WTC11 (cell line): ENCODE measurements at places on chromosomes 4 and X. TPM values are rescaled to one million over a fixed set of nuclear protein-coding genes. Genes with fewer than 3 reads are reported as not detected.

- peaks cover 7% of the 10 kb centered on the region; the same call in 1 of the 2 replicates for H3K4me1 ChIP-seq
- no peak for DNase-seq
- no peaks in the 10 kb centered on the region for H3K27me3 ChIP-seq
- H3K27ac ChIP-seq, result no peak overlapping the region
These were observed 88.3 kb downstream of the CC2D2A start for GRCh38 chr4:15557786-15558550.

DNA sequence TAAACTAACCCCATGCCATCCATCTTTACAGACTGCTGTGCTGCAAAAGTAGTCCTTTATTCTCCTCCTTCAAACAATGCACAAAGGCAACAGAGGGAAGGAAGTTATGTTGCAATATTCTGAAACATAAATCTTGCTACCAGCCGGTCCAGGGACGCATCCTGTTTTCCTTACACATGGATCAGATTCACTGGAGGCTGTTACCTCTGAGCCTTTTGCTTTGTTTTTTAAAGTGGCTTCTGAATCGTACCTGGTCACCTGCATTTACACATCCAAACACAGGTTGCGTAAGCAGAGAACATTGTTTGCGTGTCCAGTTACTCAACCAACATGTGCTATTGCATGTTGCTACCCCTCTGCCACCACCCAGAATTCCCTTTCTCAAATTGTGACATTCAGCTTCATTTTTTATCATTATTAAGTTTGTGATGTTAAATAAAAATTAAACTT is 8.8 kb downstream of the PPARGC1A start:
- H3K36me3 ChIP-seq, result no peaks in the 10 kb centered on the region
- no peak overlapping the region; the same call in 1 of the 2 replicates for H3K27ac ChIP-seq
- no peak for DNase-seq

DNA sequence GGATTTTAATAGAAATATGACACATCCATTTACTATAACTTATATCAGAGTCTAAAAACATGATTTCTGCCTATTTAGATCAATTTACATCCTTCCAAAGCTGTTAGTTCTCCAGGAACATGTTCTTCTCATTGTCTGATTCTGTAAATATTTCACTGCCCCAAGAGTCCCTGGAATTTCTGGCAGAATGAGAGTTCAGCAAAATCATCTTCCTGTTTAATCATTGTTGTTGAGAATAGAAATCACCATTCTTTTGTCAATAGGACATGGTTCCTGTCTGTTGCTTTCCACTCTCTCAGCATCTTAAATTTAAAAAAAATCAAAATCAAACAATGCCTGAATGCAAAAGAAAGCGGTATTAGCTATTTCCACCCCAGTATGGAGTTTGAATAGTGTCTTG is 172.8 kb upstream of the FRMPD4 start:
- H3K27me3 ChIP-seq, result no peaks in the 10 kb centered on the region; the same call in 1 of the 2 replicates
- no peak for DNase-seq
- H3K4me1 ChIP-seq, result peaks cover 4% of the 10 kb centered on the region; the same call in 1 of the 2 replicates
- H3K4me3 ChIP-seq, result no peak overlapping the region
- no peaks in the 10 kb centered on the region for H3K36me3 ChIP-seq

- no peaks in the 10 kb centered on the region for H3K36me3 ChIP-seq
- peaks cover 35% of the 10 kb centered on the region for H3K4me1 ChIP-seq
- no peaks in the 10 kb centered on the region for H3K27me3 ChIP-seq
These were observed 11.5 kb downstream of the FBXW7 start for GRCh38 chr4:152524427-152524826.

DNA sequence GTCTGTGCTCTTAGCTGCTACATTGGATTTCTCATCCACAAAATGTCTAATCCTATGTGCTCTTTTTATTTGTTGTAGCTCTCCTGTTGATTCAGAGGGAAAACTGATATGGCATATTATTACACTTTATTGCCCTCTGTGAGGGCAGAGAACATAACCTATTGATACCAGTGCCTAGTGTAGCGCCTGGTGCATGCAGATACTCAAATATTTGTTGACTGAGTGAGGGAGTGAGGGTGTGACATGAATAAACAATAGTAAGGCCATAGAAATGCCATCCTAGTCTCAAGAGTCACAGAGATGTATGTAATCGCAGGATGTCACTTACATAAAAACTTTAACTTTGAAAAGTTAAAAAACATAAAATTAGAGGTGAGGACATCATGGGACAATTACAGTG is 159.1 kb downstream of the SHROOM3 start:
- H3K27ac ChIP-seq, result peak overlapping the region; percentile 82
- peaks cover 39% of the 10 kb centered on the region for H3K4me1 ChIP-seq
- H3K4me3 ChIP-seq, result no peak overlapping the region
- H3K36me3 ChIP-seq, result peaks cover 3% of the 10 kb centered on the region; the same call in 1 of the 2 replicates
- H3K27me3 ChIP-seq, result no peaks in the 10 kb centered on the region

GRCh38 chrX:118496763-118497079 is 1.1 kb downstream of the DOCK11 start:
- no peak for DNase-seq
- no peak overlapping the region for H3K27ac ChIP-seq
- no peaks in the 10 kb centered on the region for H3K36me3 ChIP-seq
- peaks cover 30% of the 10 kb centered on the region for H3K4me1 ChIP-seq
- H3K4me3 ChIP-seq, result peak overlapping the region; percentile 84

DNA sequence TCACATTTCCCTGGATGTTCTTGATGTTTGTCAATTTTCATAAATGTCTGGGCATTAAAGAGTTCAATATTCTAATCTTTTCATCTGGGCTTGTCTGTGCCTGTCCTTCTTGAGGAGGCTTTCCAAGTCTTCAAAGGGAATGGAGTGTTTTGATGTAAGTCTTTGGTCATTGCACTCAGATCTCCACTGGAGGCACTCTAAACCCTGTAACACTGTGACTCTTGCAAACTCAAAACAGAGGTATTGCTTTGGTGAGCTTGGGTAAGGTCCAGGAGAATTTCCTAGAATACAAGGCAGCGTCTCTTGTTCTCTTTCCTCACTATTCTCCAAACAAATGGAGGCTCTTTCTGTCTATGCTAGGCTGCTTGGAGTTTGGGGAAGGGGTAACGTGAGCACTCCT is 1118.1 kb upstream of the PABPC4L start:
- no peak for DNase-seq
- H3K4me3 ChIP-seq, result no peak overlapping the region
- H3K4me1 ChIP-seq, result peaks cover 3% of the 10 kb centered on the region
- no peaks in the 10 kb centered on the region for H3K27me3 ChIP-seq
- H3K27ac ChIP-seq, result no peak overlapping the region

GRCh38 chr4:70360460-70360859 is at the start of gene SMR3A:
SMR3A (plus strand) TSS chr4:70360760; CDS start chr4:70362116, 1,356 bp downstream.
- H3K27me3 ChIP-seq, result no peaks in the 10 kb centered on the region
- no peak for DNase-seq
- H3K4me1 ChIP-seq, result 0 out of 2 replicates have a peak, but pooled peaks cover 4% of the 10 kb centered on the region
- H3K36me3 ChIP-seq, result no peaks in the 10 kb centered on the region
- no peak within 1 kb of the TSS for H3K27ac ChIP-seq

DNA sequence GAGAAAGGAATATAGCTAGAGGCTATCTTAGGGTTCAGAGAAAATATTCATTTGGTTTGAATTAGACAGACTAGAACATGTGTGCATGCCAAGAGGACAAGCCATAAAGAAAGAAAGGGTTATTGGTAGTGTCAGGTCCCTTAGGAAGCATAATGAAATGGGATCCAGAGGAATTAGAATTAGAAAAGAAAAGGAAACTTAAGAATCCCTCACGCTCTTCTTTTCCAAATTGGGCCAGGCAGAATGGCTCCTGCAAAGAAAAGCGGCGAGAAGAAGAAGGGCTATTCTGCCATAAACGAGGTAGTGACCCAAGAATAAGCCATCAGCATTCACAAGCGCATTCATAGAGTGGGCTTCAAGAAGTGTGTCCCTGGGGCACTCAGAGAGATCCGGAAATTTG is 4.9 kb upstream of the ABCG2 start:
- peaks cover 10% of the 10 kb centered on the region for H3K36me3 ChIP-seq
- peak overlapping the region; percentile 28; the same call in 1 of the 2 replicates for H3K27ac ChIP-seq

- H3K27ac ChIP-seq, result no peak within 1 kb of the TSS
- peak within 1 kb of the TSS; percentile 76 for H3K4me3 ChIP-seq
- peaks cover 13% of the 10 kb centered on the region for H3K4me1 ChIP-seq
These were observed at the start of gene CCNQ for GRCh38 chrX:153598541-153599191. CCNQ (minus strand) TSS chrX:153599139; CDS start chrX:153599073, 66 bp downstream.

GRCh38 chrX:55451990-55452832 is at the start of gene MAGEH1:
MAGEH1 (plus strand) TSS chrX:55452127; CDS start chrX:55452375, 248 bp downstream.
- H3K36me3 ChIP-seq, result no peaks in the 10 kb centered on the region
- peak; percentile 54 for DNase-seq
- no peak within 1 kb of the TSS for H3K27ac ChIP-seq
- peaks cover 2% of the 10 kb centered on the region; the same call in 1 of the 2 replicates for H3K27me3 ChIP-seq

- H3K36me3 ChIP-seq, result peaks cover 3% of the 10 kb centered on the region; the same call in 1 of the 2 replicates
- peak overlapping the region; percentile 75 for H3K4me3 ChIP-seq
- peaks cover 26% of the 10 kb centered on the region for H3K4me1 ChIP-seq
- peaks cover 29% of the 10 kb centered on the region for H3K27me3 ChIP-seq
- peak overlapping the region; percentile 38; the same call in 1 of the 2 replicates for H3K27ac ChIP-seq
These were observed 376 bp downstream of the ABCG2 start for GRCh38 chr4:88158038-88158488.

DNA sequence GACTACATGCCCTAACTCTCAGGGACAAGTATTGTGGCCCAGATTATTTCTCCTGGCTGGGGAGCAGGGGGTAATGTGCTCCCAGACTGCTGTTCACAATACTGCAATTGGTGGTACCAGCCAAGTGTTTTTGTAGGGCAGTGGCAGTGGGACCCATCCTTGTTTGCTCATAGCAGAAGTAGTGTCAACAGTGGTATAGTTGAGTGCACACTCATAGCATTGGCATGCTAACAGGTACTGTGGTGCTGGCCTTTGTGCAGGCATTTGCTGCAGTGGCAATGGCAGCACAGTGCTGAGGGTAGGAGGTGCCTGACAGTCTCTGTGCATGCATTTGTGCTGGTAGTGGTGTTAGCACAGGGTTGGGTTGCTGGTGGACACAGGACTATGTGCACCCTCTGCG is 995.0 kb downstream of the SH3BGRL start:
- DNase-seq, result no peak
- no peaks in the 10 kb centered on the region for H3K27me3 ChIP-seq
- H3K27ac ChIP-seq, result no peak overlapping the region
- no peak overlapping the region for H3K4me3 ChIP-seq
- H3K4me1 ChIP-seq, result no peaks in the 10 kb centered on the region
- 0 out of 2 replicates have a peak, but pooled peaks cover 4% of the 10 kb centered on the region for H3K36me3 ChIP-seq

DNA sequence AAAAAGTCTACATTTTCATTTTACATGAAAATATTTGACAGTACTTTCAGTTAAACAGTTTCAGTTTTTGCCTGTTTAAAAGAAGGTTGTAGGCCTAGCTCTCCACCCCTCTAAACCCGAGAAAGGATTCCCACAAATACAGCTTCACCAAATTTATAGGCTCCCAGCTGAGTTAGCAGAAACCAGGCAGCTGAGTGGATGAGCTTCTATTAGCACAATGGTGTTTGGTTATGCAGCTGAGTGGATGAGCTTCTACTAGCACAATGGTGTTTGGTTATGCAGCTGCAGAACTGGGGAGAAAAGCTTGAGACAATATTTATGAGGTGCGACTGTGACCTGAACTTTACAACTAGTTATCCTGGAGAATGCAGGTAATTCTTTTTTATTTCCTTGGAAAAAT is 36.6 kb upstream of the PAQR3 start:
- H3K27ac ChIP-seq, result no peak overlapping the region
- H3K27me3 ChIP-seq, result no peaks in the 10 kb centered on the region; the same call in 1 of the 2 replicates
- H3K36me3 ChIP-seq, result no peaks in the 10 kb centered on the region
- DNase-seq, result no peak
- H3K4me3 ChIP-seq, result no peak overlapping the region

DNA sequence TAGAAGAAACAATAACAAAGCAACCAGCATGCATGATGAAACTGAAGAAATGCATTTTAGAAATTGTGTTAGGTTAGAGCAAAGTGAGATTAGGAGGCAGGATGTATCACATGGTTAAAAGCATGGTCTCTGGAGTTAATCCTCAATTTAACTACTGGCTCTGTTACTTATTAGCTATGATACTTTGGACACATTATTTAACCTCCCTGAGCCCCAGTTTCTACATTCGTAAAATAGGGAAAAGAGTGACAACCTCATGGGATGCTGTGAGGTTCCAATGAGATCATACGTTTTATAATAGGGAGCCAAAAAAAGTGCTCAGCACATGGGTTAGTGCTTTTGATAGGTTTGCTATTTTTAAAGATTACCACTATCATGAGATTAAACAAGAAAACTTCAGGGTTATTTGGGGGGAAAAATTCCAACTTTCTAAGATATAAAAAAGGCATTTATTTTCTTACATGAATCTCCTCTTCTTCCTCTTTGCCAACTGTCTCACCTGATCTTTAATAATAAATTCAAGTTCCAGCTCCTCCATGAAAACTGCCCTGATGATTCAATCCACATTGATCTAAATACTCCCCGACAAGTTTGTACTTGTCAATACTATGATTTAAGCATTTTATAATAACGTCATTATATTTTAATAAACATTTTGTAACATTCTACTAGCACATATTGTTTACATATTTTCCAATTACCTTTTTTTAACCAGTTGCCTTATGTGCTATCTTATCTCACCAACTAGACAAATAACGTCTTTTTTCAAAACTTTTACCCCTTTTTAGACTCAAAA is 4.6 kb downstream of the SEC31A start:
- H3K4me1 ChIP-seq, result peaks cover 17% of the 10 kb centered on the region
- no peak overlapping the region for H3K4me3 ChIP-seq
- no peaks in the 10 kb centered on the region for H3K27me3 ChIP-seq
- no peak for DNase-seq
- peaks cover 4% of the 10 kb centered on the region for H3K36me3 ChIP-seq
- H3K27ac ChIP-seq, result no peak overlapping the region

DNA sequence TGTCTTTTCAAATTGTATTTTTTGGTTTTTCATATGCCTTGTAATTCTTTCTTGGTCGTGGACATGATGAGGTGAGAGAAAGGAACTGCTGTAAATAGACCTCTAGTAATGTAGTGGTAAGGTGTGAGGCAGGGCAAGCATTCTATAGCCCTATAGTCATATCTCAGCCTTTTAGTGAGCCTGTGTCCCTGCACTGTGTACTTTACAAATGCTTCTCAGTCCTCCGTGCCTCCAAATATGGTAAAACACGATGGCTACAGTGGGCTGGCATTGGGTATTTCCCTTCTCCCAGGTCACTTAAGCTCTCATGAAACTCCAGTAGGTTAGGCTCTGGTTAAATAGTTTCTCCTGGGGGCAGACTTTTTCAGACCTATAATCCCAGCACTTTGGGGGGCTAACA is 57.9 kb upstream of the PLS3 start:
- no peaks in the 10 kb centered on the region for H3K36me3 ChIP-seq
- peaks cover 11% of the 10 kb centered on the region for H3K4me1 ChIP-seq
- DNase-seq, result no peak
- H3K27me3 ChIP-seq, result peaks cover 2% of the 10 kb centered on the region; the same call in 1 of the 2 replicates

GRCh38 chrX:129099207-129099606 is 424.1 kb downstream of the SMARCA1 start:
- no peak overlapping the region for H3K4me3 ChIP-seq
- no peaks in the 10 kb centered on the region for H3K27me3 ChIP-seq
- no peak overlapping the region for H3K27ac ChIP-seq
- peaks cover 28% of the 10 kb centered on the region for H3K36me3 ChIP-seq
- H3K4me1 ChIP-seq, result peaks cover 55% of the 10 kb centered on the region
- DNase-seq, result no peak

Gene SLBP
- 36.4 to 40.2 TPM (median 36.9 TPM) in 3 replicates for total RNA-seq

Gene UGT2B15
- total RNA-seq, result 0.22 to 0.25 TPM (median 0.25 TPM) in 3 replicates

Gene ZNF827
- 25.0 to 26.8 TPM (median 25.6 TPM) in 3 replicates for total RNA-seq

Gene F11
- total RNA-seq, result 1.6 to 1.9 TPM (median 1.6 TPM) in 3 replicates

Gene TCEAL2
- 12.5 to 17.2 TPM (median 15.6 TPM) in 3 replicates for total RNA-seq

Gene GPR78
- total RNA-seq, result 2.3 to 5.7 TPM (median 2.7 TPM) in 3 replicates

Gene DRD5
- total RNA-seq, result 0.07 TPM in 2 of 3 replicates, not detected in the other
